Activated T-helper 1 cell treated with anti-CD3 and anti-CD28 coated beads, Interleukin-2, amount 50 U/mL, for 16 hours (primary cell): ENCODE measurements at places on chromosomes 5 and 9.

GRCh38 chr9:38089387-38090165 lies 20.5 kb upstream of the SHB start:
- no peak for DNase-seq

GRCh38 chr9:125423964-125424363 lies 162.3 kb downstream of the GAPVD1 start:
- DNase-seq: no peak

GRCh38 chr5:116421080-116421629 lies 153.5 kb downstream of the SEMA6A start:
- no peak for DNase-seq

GRCh38 chr9:22047596-22047995 lies 38.5 kb upstream of the CDKN2B start:
- DNase-seq: no peak

GRCh38 chr9:95515272-95516113 lies 1.3 kb downstream of the PTCH1 start:
- no peak for DNase-seq

DNA sequence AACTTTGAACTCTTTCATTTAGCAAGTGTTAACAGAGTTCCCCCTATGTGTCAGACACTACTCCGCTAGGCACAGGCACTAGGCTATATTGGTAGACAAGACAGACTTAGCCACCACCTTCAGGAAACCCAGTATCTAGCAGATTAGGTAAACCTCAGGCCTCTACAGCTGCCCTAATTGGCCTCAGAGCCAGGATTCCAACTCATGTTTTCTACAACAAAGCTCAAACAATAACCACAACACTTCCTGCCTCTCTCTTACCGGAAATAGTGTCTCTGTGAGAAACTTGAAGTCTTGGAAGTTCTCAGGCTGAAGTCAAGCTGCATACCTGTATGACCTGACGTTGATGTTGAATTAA lies 116.6 kb upstream of the SLC44A1 start:
- DNase-seq: peak; percentile 14

- DNase-seq: no peak
Observed at GRCh38 chr5:15615859-15616258, 115.9 kb downstream of the FBXL7 start.

DNA sequence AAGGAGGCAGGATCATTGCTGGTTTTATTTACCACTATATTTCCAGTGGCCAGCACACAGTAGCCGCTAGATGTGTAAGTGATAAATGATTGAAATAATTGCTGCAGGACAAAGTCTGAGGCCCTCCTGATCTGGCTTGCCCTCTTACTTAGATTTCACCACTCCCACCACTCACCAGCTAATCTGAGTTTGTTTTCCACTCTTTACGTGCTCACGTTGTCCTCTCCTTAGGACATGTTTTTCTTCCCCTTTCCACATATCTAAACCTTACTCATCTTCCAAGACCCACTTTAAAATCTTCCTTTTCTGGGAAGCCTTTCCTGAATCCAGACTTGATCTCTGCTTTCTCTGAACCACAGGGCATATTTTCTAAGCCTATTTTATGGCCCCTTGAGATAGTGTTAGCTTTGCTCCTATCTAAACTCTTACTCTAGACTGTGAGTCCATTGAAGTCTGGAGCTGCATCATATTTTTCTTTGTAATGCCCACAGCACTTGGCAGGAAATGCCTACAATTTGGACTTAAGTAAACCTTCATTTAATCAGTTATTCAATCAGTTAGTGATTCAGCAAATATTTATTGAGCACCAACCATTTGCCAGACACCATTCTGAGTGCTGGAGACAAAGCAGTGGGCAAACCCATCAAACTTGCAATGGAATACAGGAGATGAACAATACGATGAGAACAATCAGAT lies 2.4 kb downstream of the TLR4 start:
- DNase-seq: no peak

GRCh38 chr9:137797206-137798120 lies 80.1 kb upstream of the CACNA1B start:
- DNase-seq: no peak

DNA sequence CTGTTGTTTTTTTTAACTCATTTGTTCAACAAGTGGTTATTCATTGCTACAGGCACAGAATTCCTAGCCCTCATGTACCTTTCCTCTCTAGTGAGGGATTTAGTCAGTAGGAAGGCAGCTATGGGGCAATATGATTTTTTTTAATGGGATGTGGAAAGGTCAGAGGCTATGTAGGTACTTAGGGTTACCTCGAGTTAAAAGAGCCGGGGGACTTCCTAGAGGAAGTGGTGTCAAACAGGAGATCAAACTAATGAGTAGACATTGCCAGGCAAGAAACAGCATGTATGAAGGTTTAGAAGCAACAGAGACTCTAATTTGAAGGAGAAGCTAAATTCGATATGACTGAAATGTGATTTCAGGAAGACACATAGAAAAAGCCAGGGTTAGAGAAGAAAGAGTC lies 50.7 kb downstream of the ITGA2 start:
- DNase-seq: no peak

- DNase-seq: no peak
Observed at GRCh38 chr5:2997179-2997578, 245.7 kb upstream of the IRX2 start.

DNA sequence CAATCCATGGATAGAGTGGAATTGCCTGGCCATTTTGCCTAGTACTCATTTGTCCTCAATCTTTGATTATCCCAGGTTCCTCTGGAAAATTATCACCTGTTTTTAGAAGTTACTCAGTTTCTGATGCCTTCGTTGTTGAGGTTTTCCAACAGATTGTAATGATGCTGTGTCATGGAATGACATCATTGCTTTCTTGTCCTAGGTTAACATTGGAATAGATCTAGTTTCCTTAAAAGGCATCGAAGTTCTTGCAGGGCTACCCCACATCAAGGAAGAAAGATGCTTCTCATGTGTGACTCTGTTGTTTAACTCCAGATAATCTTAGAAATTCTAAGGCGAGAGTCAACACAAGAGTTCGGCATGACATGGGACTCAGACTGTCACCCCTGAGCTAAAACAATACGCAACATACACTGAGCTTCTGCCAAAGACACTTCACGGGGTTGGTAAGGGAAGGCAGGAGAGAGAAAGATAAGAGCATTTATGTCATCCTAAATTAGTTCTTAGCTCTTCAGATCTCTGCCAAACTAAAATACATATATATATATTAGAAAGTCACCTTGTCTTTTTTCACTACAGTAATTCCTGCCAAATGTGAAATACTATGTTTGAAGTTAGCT lies 293.2 kb upstream of the WWC1 start:
- no peak for DNase-seq

DNA sequence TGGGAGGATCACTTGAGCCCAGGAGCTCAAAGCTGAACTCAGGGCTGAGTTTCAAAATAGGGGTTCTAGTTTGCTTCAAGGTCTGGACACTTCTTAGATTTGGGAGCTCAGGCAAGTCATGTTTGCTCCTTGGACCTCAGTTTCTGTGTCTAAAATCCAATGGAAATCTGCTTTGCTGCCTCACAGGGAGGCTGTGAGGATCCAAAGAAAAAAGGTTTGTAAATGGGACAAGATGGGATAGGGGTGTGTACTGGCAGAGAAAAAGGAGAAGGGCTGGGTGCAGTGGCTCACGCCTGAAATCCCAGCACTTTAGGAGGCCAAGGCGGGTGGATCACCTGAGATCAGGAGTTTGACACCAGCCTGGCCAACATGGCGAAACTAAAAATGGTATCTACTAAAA lies 39.6 kb upstream of the SH3PXD2B start:
- DNase-seq: no peak

DNA sequence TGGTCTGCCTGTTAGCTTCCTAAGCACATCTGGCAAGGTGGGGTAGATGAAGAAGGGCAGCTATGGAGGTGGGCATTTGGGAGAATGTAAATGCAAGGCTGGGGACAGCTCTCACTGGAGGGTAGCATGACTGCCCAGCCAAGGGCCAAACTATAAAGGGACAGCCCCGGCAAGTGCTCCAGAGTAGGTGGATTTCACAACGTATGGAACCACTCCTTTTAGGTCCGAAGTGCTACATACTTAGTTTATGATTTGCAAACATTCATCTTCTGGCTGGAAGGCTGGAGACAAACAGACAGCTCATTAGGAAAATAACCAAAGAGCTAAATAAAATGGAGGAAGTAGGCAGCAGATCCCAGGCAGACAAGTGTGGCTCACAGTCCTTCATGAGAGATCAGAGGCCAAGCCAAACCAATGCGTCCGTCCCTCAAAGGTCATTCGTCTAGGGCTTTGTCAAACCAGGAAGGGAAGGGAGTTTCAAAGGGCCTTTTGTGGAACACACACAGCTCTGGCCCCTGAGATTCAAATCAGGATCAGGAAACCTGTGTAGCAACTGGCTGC lies 42.5 kb upstream of the GLRX start:
- no peak for DNase-seq

GRCh38 chr9:93003552-93004407 lies 54.7 kb upstream of the SUSD3 start:
- DNase-seq: peak; percentile 50

- peak; percentile 22 for DNase-seq
Observed at GRCh38 chr5:131379723-131380122, 115.9 kb downstream of the CDC42SE2 start.

DNA sequence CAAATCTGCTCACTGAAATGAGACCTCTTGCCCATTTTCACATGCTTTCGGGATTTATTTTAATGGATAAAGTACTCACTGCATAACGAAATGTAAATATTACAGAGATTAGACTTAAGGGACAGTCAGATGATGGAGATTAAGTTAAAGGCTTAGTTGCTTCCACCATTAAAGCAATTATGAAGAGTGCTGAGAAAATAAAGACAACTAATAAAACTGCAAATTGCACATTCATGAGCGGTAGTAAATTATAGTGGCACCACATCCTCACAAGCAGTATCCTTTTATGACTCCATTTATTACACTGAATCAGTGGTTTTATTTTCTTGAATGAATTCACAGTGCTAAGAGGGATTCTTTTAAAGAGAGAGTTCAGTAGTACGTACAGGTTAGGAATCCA lies 76.2 kb upstream of the TMED7 start:
- no peak for DNase-seq

- DNase-seq: no peak
Observed at GRCh38 chr5:147968855-147969254, 62.5 kb upstream of the C5orf46 start.

DNA sequence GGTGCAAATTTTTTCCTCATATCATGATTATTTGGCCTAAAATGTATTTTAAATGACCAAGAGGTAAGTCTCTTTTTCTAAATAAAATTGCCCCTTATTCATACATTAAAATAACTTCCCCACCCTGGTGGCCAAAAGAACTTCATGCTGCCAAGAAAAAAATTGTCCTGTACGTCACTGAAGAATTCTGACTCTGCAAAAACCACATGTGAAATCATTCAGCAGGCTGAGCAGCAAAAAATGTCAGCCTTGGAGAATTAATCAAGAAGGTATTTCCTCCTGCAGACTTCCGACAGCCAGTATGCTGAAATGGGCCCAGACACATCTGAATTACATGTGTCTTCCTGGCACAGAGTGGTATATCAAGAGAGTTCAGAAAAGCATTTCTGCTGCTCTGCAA lies 94.6 kb upstream of the HMHB1 start:
- no peak for DNase-seq

DNA sequence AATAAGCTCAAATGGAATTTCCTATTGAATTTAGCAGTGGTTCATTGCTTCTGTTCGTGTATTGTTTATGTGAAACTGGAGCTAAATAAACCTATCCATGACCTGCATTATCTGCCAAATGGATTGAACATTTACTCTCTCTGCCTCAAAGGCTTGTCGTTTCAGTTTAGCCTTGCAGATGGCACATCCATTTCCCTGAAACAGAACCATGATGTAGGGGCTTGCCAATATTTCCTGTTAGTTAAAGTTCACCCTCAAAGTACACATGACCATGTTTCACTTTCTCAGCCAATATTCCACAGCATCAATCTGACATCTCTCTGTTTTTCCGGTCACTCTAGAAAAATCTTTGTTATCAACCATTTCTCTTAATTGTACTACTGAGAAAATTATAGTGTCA lies 545.3 kb downstream of the TAF11L14 start:
- DNase-seq: no peak

- no peak for DNase-seq
Observed at GRCh38 chr9:133002147-133003070, 23.9 kb downstream of the GFI1B start.

DNA sequence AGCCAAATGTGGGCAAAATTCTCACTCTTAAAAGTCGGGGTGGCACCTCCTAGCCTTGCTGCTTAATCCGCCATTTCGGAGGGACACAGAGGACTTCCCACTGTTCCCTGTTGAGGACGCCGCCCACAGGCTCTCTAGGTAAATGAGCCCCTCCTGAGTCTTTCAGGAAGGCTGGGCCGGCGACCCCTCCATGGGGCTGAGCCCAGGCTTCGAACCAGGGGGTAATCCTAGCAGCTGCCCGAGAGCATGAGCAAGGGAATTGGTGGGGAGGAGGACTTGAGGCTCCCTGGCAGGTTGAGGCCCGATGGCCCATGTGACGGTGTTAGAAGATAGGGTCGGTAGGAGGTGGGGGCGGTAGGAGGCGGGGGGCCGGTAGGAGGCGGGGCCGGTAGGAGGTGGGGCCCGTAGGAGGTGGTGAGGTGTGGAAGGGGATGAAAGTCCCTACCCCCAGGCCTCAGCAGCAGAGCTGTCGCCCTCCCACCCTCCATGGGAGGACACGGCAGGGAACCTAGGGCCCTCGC lies 17.1 kb downstream of the SLC12A7 start:
- no peak for DNase-seq
